ENCODE measurements at places on chromosomes 1 and 21.

DNA sequence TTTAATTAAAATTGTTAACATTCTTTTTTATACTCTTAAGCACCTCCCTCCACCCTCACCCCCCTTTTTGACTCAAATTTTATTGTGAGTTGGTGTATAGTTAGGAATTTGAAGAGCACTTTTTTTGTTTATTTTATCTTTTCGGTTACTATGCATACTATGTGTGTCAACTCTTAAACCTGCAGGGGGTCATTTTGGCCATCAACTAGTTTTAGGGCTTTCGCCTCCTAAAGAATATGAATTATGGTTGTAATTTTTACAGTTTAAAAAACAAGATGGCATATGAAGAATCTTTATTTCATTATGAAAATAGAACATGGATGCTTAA is 9.7 kb downstream of the BACH1 start:
- no peak for DNase-seq

DNA sequence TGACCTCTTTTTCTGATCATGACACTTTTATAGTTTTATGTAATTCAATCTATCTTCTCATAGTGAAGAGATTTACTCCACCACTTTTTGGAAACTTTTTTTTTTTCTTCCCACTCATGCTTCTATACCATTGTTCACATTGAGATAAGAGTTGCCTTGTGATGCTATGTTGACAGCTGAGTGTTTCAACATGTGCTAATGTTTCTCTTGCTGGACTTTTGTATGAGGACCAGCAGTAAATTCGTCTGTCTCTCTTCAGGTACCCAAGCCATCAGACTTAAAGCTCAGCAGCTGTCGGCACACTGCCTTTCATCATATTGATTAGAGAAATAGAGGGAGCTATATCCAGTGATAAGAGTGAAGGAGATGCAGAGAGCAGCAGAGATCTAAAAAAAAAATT is 227.0 kb downstream of the GRIK1 start:
- no peak for DNase-seq

GRCh38 chr1:154148807-154149206 is 6.1 kb downstream of the NUP210L start:
- no peak for DNase-seq

DNA sequence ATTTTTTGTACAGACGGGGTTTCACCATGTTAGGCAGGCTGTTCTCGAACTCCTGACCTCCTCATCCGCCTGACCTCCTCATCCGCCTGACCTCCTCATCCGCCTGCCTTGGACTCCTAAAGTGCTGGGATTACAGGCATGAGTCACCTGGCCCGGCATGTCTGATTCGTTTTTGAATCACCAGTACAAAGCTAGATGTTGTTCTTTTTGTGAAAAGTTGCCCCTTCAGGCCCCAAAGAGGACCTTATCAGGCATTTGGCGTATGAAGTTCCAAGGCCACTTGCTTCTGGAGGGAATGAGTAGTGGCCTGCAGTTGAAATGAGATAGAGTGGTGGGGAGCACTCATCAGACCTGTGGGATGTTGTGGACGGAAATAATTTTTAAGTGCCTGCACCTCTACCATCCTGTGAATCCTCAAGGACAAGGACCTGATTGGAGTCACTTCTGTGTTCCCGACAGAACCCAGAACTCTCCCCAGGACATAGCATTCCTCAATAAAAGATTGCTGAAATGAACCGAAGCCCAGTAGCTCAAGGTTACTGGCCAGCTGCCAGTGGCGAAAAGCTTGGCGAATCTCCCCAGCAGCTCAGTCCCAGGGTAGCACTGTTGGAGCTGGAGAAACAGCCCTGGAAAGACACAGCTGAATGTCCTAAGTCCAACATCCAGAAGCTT is 50.1 kb downstream of the NDUFS5 start:
- DNase-seq = no peak

- no peak for DNase-seq
Measured at GRCh38 chr1:232302376-232303221, 327.3 kb downstream of the SIPA1L2 start.

- no peak for DNase-seq
Measured at GRCh38 chr1:186974774-186975181, 146.0 kb downstream of the PLA2G4A start.

- no peak for DNase-seq
Measured at GRCh38 chr21:15272591-15272990, 207.8 kb upstream of the NRIP1 start.

DNA sequence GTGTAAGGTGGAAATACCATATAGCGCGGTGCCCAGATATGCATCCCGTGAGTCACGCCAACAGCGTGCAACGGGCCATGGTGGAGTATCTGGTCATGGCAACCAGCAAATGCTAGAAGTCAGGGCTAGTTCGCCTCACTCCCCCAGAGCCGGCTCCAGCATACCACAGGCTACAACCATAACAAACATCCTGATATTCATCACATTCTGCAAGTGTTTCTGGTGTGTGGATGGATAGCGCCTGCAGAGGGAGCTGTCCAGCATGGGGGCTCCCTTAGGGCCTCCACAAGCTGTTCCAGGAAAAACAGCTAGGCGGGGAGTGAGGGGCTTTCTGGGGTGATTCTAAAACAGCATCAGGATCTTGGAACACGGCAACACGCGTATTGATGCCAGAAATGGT is 6.8 kb downstream of the C1orf198 start:
- DNase-seq = no peak

GRCh38 chr1:225834417-225835329 is 24.7 kb downstream of the EPHX1 start:
- no peak for DNase-seq

GRCh38 chr1:172814428-172814827 is 155.5 kb downstream of the FASLG start:
- no peak for DNase-seq

DNA sequence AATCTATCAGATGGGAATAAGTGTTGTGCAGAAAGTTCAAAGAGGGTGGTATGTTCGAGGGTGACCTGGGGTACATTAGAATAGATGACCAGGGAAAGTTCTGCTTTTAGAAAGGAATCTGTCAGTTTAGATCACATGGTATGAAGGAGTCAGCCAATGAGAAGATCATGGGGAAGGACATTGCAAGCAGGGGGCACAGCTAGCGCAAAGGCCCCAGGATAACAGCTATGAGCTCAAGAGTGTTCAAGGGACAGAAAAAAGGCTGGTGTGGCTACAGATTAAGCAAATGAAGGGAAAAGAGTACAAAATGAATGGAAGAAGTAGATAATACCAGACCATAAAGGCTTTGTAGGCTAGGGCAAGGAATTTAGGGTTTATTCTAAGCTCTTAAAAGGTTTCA is 8.6 kb downstream of the LEPR start:
- DNase-seq = no peak

DNA sequence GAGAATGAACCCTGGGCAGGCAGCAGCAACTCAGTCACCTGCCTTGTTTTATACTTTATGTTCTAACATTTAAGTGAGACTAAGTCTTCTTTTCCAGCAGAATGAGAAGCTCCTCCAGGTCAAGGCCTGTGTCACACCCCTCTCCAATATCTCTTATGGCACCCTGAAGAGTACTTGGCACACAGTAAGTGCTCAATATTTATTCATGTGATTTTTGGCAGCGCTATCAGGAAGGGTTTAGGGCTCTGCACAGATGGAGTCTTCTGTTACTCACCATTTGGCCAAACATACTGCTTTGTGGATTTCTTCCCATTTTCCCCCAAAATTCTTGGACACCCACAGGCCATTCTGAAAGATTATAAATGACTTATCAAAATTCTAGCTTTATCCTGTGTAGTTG is 43.8 kb upstream of the MYBPHL start:
- DNase-seq = no peak

DNA sequence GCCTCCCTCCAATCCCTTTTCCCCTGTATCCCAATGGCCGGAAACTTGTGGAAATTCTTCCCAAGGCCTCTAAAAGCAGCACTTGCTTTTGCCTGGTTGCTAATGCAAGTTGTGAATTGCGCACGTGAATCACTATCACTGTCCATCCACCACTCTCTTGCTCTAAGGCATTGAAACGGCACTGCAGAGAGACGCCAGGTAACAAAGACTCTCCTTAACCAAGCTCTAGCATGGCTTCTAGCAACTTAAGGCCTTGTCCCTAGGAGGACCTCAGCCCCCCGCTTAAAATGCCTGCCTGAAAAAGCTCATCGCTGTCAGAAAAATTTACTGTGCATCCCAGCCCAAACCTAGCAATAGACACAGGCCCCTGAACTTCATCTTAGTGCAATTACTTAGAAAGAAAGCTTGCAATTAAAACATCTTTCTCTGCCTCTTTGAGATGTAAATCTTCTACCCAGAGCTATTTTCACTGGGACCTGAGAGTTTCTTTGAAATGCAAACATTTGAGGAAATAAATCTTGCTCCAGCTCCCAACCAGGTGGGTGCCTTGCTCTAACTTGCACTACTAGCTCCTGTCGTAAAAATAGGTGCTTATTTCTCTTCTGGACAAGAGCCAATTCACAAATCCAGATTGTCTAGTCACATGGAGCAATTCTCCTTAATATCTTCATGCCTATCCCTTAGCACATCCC is 32.9 kb upstream of the ITLN2 start:
- DNase-seq = no peak

All from right kidney (tissue), 9 donors.